ENCODE measurements at places on chromosomes 6 and 20.
A peak's percentile ranks its signal among the peaks of the same experiment; 100 is the strongest.

GRCh38 chr6:68958327-68958726 lies 323.2 kb downstream of the ADGRB3 start:
- no peak for DNase-seq

GRCh38 chr20:22106308-22106938 lies 401.0 kb downstream of the PAX1 start:
- no peak for DNase-seq

GRCh38 chr20:57435498-57436222 lies 44.5 kb downstream of the RBM38 start:
- DNase-seq: peak; percentile 72

GRCh38 chr6:140586426-140587061 lies 1212.1 kb upstream of the CITED2 start:
- DNase-seq: no peak

DNA sequence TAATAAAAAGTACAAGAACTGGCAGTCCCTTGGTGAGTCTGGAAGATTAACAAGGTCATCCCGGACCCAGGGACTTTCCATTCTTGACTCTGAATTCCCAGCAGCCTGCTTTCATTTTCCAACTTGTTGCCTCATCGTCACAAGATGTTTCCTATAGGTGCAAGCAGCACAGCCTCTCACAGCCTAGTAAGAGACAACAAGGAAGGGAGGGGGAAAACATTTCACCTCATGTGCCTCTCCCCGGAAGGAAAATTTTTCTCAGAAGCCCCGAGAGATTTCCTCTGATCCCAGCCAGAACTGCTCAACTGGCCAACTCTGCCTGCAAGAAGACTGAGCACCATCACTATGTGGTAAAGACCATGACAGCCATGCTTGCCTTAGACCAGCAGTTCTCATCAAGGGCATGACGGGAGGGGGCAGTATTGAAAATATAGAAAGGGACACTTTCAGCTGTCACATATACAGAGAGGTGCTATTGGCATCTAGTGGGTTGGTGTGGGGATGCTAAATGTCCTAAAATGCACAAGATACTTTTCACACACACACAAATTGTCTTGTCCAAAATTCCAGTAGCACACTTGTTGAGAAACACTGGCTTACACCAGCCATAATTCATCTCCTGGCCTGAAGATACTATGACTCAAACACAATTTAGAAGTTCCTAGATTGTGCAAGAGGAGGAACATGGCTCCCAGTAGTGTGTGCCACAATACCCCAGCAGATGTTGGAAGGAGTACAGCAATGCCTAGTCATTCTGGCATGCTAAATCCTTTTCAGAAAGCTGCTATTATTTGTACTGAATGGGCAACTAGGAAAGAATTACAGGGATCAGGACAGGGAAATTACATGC lies 10.8 kb upstream of the WTAP start:
- DNase-seq: no peak

- DNase-seq: no peak
Measured at GRCh38 chr20:25252686-25253421, 5.0 kb downstream of the PYGB start.

- DNase-seq: no peak
Measured at GRCh38 chr6:130035211-130035610, 16.8 kb downstream of the L3MBTL3 start.

DNA sequence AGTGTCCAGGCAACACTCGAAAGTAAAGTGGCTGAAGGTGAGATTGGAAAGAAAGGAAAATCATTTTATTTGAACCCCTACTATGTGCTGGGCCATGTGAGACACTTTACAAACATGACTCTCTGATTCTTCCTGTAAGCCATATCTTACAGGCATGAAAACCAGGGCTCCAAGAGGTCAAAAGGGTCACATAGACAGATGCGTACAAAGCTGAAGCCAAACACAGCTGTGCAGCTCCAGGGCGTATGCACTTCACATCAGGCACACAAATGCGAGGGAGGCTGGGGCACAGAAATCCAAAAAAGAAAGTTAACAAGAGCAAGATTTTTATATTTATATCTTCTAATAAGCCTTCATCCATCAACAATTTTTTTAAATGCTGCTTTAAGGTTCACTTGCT lies 176.5 kb downstream of the PHACTR1 start:
- DNase-seq: no peak

GRCh38 chr6:70380252-70380651 lies 33.1 kb upstream of the FAM135A start:
- DNase-seq: no peak

DNA sequence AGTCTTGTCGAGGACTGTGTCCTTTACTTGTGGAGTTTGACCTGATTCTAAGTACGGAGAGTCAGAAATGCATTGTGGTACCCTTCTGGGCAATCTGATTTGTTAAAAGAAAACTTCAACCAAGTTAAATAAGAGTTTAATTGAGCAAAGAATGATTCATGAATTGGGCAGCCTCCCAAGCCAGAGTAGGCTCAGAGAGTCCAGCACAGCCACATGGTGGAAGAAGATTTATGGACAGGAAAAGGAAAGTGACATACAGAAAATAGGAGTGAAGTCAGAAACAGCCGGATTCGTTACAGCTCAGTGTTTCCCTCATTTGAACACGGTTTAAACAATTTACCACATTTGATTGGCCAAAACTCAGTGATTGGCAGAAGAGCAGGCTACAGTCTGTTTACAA lies 329.2 kb downstream of the DHX35 start:
- no peak for DNase-seq

DNA sequence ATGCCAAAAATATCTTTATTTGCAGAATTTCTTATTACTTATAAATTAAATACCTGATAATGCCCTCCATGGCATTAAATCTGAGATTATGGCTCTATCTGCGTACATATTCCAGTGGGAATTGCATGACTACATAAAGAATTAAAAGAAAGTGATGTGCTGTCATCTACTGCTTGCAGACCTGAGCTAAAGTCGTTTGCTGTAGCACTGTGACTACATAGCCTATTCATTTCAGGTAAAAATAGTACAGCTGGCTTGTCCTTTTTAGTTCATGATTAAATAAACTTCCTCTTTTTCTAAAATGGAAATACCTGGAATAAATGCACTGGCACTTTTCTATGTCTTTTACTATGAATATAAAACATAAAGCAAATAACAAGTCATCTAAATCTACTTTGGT lies 78.1 kb downstream of the CGA start:
- DNase-seq: no peak

DNA sequence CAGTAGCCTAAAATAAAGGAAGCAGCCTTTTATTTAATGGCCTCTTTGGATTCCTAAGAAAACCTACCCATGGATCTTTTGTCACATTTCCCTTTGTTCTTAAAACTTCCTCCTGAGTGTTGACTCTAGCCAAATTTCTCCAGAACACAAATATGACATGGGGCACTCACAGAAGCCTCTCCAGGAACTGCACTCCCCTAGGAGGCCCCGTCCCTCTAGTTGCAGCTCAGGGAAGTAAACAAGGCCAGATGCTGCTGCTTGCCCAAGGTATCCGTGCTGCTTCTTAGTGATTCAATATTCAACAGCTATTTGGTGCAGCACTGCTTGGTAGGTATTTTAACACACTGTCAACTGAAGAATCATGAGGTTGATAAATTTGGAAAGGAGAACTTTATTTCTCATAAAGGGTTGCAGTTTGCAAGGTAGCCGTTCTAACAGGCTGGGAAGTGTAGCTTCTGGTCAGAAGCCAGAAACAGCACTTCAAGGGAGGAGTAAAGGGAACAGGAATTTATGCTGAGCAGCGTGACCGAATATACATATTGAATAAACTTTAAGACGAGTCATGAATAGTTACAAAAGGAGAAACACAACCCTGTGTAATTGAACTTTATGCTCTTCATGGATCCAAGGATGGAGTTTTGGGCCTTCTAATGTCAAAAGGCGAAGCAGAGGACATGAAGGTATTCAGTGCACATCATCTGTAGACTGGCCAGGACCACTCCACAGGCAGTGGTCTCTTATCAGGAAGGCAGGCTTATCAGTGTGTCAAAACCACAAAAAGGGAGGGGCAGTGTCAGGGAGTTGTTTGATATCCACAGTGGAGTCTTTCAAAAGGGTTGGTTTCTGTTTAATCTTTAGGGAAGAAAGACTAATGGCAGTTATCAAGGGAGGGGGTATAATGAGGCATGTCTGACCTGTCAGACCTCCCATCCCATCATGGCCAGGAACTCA lies 63.3 kb downstream of the CD24 start:
- DNase-seq: no peak

GRCh38 chr6:120005292-120005976 lies 655.9 kb upstream of the MAN1A1 start:
- DNase-seq: no peak

DNA sequence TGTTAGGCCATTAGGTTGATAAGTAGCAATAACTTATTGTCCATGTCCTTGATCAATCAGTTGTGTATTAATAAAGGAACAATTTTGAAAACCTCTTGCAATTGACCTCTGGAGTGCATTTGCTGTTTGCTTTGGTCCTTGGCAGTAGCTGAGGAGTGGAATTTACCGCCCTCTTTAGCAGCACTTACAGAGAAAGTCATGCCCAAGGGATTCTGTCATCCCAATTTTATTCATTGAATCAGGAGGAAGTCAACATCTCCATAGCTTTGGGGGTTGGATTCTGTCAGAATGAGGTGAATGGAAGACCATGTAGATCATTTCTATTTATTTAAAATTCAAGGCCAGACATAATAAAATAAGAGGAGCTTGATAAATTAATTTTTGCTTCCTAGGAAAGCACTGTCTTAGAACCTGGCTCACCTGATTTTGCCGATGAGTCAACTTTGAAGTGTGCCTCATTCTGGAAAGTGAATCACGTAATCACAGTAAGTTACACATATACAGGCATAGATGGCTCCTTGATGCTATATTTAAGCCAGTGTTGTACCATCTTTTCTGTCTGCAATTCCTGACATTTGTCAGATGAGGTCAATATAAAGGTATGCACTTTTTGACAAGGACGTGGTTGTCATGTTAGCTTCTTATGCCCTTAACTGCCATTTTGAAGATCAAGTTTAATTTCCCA lies 128.7 kb upstream of the MLIP start:
- no peak for DNase-seq

GRCh38 chr20:45817376-45818194 lies 5.1 kb downstream of the UBE2C start:
- DNase-seq: no peak

- DNase-seq: no peak
Measured at GRCh38 chr20:46206025-46206424, 87.9 kb downstream of the CD40 start.

GRCh38 chr6:170250981-170251775 lies 39.7 kb downstream of the DLL1 start:
- no peak for DNase-seq

GRCh38 chr20:48789781-48790472 lies 37.9 kb downstream of the PREX1 start:
- DNase-seq: no peak

DNA sequence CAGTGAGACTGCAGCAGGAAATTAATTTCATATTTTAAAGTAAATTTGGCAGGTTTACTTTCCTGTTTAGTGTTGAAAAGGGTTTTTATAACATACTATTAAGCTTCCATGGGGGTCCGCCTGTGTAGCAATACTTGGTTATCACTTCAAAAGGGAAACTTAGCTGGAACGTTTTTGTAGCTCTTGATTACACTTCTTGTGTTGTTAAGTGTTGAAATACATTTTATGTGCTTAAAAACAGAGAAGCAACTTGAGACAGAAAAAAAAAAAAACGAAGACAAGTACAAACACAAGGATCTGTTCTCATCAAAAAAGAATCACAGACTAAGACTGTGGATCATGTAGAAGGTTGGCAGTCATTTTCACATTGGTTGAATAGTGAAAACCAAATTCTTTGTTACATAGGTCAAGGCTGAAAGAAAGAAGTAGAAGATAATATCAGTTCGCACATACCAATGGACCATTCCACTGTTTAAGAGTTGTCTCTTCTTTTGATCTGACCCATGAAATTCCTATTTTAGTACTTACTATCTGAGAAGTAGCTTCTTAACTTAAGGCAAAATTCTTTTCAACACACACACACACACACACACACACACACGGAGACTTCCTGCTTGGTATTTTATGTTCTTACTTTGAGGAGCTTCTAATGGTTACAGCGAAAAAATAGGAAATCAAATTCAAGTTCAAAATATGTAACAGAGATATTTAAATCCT lies 113.9 kb upstream of the SLC35B3 start:
- no peak for DNase-seq

DNA sequence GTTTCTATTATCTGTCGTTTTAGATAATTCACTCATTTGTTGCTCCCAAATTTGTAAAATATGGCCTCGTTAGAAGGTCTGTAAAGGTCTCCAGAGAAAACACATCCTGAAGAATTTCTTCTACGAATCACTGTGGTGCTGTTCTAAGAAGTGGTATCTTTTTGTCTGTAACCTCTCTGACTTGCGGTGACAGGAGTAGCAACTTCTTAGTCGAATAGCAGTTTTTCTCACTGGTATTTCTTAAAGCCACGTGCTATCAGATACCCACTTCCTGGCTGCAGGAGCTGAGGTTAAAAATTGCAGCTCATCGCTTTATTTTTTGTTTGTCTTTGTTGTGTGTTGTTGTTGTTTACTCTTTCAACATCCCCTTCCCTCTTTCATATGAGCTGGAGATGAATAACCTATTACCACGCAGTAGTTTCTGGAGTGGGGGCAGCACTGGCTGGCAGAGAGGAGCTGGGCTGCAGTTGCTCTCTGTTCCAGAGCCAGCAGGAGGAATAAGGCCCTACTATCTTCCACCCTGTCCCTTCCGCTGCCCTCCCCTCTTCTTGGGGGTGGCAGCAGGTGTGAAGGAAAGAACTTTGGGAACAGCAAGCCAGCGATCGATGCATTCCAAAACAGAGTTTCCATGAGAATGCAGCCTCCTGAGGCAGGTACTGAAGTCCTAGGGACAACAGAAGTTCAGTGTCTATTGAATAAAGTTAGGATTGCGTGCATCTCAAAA lies 64.7 kb downstream of the C6orf118 start:
- no peak for DNase-seq

- no peak for DNase-seq
Measured at GRCh38 chr20:34875642-34876405, 588 bp upstream of the ACSS2 start.

GRCh38 chr20:38238829-38239228 lies 21.7 kb downstream of the KIAA1755 start:
- no peak for DNase-seq

GRCh38 chr6:41939848-41940758 lies 1.5 kb downstream of the CCND3 start:
- DNase-seq: peak; percentile 74

- DNase-seq: no peak
Measured at GRCh38 chr6:77034161-77034560, 429.1 kb downstream of the HTR1B start.

- no peak for DNase-seq
Measured at GRCh38 chr6:46290421-46291274, 119.9 kb upstream of the ENPP5 start.

- no peak for DNase-seq
Measured at GRCh38 chr20:45096781-45097180, 4.1 kb downstream of the KCNS1 start.

DNA sequence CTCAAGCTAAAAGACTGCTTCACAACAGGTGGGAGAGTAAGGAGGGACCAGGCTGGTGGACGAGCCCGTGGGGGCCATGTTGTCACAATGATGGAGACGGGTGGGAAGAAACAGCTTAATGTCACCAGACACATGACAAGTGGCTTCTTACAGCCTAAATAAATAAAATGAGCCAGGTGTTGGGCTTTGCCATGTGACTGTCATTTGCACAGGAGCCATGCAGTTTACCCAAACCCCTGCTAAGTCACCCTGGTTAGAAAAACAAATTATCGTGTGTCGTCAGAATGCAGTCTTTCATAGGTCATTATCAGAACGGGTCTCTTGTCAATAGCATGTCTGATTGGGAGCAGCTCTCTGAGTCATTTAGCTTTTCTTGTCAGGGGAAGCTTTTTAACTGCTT lies 18.5 kb downstream of the BTBD3 start:
- DNase-seq: no peak

GRCh38 chr6:109056661-109057060 lies 38.0 kb downstream of the SESN1 start:
- no peak for DNase-seq
